ENCODE measurements at places on chromosomes 2 and 18.

DNA sequence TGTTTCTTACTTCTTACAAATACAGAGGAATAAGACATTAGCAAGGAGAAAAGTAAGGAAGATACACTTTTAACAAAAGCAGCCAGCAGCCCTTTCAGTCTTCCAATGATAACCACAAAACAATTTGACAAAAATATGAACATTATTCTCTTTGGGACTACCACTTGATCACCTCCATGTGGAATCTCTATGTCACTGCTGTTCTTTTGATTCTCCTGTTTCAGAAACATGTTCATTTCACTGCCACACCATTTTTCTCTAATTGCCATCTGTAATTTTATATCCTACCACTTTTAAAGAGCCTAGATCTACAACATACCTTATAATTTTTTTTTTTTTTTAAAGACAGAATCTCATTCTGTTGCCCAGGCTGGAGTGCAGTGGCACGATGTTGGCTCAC, 10.9 kb downstream of the INO80D start:
- DNase-seq = no peak

DNA sequence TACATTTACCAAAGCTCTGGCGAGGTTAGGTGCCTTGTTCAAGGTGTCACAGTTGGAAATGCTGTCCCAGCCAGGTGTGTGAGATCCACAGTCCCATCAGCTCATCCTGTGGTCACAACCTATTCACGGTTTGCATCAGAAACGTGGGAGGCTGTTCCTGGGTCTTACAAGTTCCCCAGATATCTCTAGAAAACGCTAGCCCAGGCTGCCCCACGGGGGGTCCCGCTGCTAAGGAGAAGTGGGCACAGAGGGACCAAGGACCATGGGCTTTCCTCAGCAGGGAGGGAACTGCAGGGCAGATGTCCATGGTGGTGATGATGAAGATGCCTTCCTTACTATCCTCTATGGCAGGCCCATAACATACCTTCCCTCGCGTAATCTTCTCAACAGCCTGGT, 649 bp downstream of the FECH start:
- DNase-seq = no peak

GRCh38 chr2:224847961-224848850, 132.0 kb upstream of the CCDC195 start:
- DNase-seq = no peak

- no peak for DNase-seq
These were observed 99.7 kb upstream of the CTDP1 start for GRCh38 chr18:79579807-79580497.

DNA sequence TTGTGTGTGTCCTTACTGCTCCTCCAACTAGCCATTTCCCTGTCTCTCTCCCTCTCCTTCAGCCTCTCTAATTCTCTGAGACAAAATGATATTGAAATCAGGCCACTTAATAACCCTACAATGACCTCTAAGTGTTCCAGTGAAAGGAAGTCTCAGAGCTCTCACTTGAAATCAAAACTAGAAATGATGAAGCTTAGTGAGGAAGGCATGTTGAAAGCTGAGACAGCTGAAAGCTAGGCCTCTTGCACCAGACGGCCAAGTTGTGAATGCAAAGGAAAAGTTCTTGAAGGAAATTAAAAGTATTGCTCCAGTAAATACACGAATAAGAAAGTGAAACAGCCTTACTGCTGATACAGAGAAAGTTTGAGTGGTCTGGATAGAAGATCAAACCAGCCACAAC, 72.9 kb downstream of the PRKCE start:
- DNase-seq = no peak

DNA sequence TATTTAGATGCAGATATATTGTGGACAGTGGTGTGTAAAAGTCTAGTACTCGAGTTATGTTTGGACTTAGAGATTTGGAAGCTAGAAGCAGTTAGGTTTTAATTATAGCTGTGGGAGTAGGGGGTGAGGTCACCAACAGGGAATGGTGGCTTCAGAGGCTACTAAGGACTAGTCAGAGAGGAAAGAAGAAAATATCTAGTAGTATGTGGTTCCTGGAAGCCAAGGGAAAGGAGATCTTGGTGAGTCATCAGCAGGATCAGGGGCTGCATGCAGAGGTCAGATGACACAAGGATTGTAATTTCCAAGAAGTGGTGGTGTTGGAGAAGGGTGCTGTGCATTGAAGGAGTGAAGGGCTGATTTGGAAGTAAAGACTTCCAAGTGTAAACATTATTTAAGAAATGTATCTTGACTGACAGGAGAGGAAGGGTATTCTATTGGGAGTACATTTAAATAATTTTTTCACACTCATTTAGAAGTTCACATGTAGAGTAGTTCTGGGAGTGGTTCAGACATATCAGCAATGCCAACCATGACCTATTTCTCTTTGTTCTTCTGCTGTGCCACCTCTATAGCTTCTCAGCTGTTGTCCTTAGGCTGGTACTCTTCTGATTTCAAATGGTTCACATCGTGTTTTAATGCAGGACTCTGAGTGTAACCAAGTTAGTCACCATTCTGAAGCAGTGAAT, 59.1 kb downstream of the ACSL3 start:
- DNase-seq = no peak

GRCh38 chr2:151922845-151923666, 94.8 kb upstream of the ARL5A start:
- no peak for DNase-seq

GRCh38 chr2:157061799-157062198, 195.7 kb upstream of the GALNT5 start:
- DNase-seq = no peak

DNA sequence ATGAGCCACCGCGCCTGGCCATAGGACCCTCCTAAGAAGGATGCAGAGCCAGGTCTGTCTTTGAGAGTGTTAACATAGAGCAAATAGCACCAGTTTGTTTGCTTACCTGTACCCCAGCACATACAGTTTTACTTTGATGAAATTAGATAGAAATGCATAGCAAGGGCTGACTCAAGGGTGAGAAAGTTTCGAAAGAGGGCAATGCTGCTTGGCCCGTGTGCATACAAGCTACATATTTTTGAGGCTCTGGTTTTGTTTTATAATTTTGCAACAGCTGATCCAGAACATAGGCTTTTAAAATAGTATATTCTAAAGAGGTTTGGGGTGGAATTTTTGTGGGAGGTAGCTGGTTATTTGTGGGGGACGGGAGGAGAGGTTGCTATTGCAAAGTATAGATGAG, 151.7 kb downstream of the MCFD2 start:
- DNase-seq = no peak

DNA sequence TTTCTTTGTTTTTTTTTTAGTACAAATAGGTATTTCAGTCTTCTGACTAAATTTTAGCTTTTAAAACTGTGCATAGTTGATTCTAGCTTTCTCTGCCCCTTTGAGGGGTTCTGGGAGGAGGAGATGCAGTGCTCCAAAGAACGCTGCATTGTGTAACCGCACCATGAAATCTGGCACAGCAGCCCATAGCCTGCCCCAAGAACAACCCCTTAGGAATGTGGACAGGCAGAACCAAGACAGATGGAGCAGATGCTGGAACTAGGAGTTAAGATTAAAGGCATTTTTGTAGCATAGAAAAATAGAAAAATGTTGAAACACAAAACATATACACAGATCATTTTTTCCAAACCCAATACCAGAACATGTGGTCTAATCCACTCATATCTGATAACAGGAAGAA, 187.5 kb downstream of the SCG2 start:
- DNase-seq = no peak

DNA sequence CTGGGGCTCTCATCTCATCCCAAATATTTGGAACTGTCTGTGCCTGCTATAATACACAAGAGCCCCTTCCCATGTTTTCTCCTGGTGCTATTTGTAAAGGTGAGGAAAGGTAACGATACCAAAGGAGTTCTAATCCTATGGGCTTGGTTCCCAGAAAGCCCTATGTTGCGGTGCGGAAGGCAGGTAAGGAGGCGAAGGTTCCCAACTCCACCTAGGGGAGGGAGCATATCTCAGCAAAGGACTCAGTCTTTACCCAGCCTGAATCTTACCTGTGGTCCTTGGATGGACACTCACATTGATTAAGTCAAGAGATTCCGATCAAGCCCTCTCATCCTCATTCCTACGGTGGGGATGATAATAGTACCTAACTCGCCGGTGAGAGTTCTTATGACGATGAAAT, 140.1 kb downstream of the BCL2 start:
- DNase-seq = no peak

DNA sequence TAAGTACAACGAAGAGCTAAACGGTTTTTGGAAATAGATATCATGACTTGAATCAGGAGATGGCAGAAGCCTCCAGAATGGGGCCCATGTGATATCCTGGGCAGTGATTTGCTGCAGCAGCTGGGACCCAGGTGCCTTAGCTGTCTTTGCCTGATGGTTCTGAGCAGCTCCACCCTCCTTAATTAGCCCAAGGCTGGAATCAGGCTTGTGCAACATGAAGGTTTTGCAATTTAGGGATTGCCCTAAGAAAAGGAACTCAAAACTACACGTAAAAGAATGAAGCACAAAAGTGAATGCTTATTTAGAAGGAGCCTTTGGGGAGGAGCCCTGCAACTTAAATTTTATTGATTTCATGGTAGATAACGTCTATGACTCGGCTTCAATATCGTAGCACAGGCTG, 17.3 kb upstream of the CNDP2 start:
- DNase-seq = no peak

DNA sequence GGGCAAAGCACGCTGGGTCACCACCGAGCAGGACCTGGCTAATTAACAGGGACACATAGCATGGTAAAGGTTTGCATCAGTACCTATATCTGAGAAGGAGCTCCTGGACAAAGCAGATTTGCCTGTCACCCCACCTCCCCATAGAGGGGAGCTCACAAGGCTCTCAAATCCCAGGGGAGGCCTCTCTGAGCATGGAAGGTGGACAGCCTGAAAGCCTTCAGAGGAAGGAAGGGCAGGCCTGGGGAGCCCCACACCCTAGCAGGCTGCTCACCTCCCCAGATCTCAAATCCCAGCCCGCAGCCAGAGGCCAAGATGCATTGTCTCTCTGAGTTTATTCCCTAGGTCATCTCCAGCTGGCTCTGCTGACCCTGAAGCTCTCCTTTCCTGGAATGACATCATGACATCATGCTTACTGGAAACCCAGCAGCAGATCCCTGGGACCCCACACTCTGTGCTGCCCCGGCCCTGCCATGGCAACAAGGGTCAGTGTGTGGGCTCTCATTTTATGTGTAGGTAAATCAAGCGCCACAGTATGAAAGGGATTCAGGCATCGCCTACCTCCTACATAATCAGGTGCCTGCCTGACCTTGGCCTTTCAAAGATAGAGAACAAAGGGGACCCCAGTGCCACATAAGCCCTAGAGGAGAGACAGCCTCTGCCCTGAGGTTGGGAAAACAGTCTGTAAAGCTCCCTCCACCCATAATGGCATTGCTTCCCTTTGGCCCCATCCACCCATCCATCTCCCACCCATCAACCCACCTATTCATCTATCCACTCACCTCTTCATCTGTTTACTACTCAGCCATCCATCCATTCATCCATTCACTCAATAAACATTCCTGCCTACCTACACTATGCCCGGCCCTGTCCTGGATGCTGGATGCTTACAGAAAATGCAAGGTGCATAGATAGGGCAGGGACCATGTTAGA, 15.7 kb upstream of the TEX51 start:
- DNase-seq = no peak

- DNase-seq = no peak
These were observed 215.2 kb downstream of the VAPA start for GRCh38 chr18:10128921-10129501.
